ENCODE measurements at places on chromosomes 5 and 9. TPM values are rescaled to one million over a fixed set of nuclear protein-coding genes. Genes with fewer than 3 reads are reported as not detected.

TEK gene
- total RNA-seq: 18.6 TPM

EQTN gene
- not detected for total RNA-seq

WNK2 gene
- not detected for total RNA-seq

TRMT10B gene
- total RNA-seq: 2.8 TPM

PPP3R2 gene
- total RNA-seq: not detected

CDH9 gene
- total RNA-seq: not detected

OMD gene
- total RNA-seq: not detected

LCNL1 gene
- 0.85 TPM for total RNA-seq

SIGMAR1 gene
- total RNA-seq: 113 TPM

TSTD2 gene
- 18.6 TPM for total RNA-seq

ZNF883 gene
- total RNA-seq: 6.2 TPM

FGFR4 gene
- total RNA-seq: 0.56 TPM

IFNE gene
- total RNA-seq: 9.6 TPM

OR1J2 gene
- not detected for total RNA-seq

CA9 gene
- total RNA-seq: 0.38 TPM

F2RL1 gene
- 24.3 TPM for total RNA-seq

CARTPT gene
- not detected for total RNA-seq

ANKRD55 gene
- under 0.01 TPM for total RNA-seq

DHFR gene
- total RNA-seq: 39.7 TPM

PDGFRB gene
- total RNA-seq: 197 TPM

FAXDC2 gene
- 0.77 TPM for total RNA-seq

SOX30 gene
- not detected for total RNA-seq

FOXD4L4 gene
- total RNA-seq: under 0.01 TPM

CCDC183 gene
- under 0.01 TPM for total RNA-seq

SLC25A2 gene
- total RNA-seq: 0.19 TPM

MEIKIN gene
- not detected for total RNA-seq

BHMT2 gene
- total RNA-seq: 3.7 TPM

NKD2 gene
- 1.2 TPM for total RNA-seq

TRIM7 gene
- total RNA-seq: 3.1 TPM

NPR3 gene
- total RNA-seq: 102 TPM

PCDHB11 gene
- total RNA-seq: 0.85 TPM

EIF4E1B gene
- total RNA-seq: not detected

RAD1 gene
- total RNA-seq: 20.9 TPM

GABRP gene
- under 0.01 TPM for total RNA-seq

OR5C1 gene
- total RNA-seq: not detected

SLC46A2 gene
- not detected for total RNA-seq

SLIT3 gene
- 3.1 TPM for total RNA-seq

MLANA gene
- not detected for total RNA-seq

PCDHGB6 gene
- 2.5 TPM for total RNA-seq

TMC1 gene
- under 0.01 TPM for total RNA-seq

PCDHGB1 gene
- 0.38 TPM for total RNA-seq

RNF224 gene
- total RNA-seq: not detected

PHF19 gene
- 55.2 TPM for total RNA-seq

KIF12 gene
- 0.38 TPM for total RNA-seq

FBXO38 gene
- total RNA-seq: 65.1 TPM

SMC2 gene
- 22.8 TPM for total RNA-seq

MOCS2 gene
- total RNA-seq: 43.4 TPM

UAP1L1 gene
- total RNA-seq: 16.1 TPM

AFAP1L1 gene
- 9.6 TPM for total RNA-seq

ATP10B gene
- not detected for total RNA-seq

Measured in regular cardiac myocyte (primary cell).